Stimulated activated CD4-positive, alpha-beta T cell treated with anti-CD3 and anti-CD28 coated beads, TNF-alpha, amount 100 ng/mL, for 4 hours (primary cell): ENCODE measurements at places on chromosomes 1 and 21.

GRCh38 chr21:21963911-21964310 lies 965.7 kb downstream of the NCAM2 start:
- DNase-seq: no peak

GRCh38 chr1:244305776-244306341 lies 145.8 kb downstream of the ADSS2 start:
- no peak for DNase-seq

DNA sequence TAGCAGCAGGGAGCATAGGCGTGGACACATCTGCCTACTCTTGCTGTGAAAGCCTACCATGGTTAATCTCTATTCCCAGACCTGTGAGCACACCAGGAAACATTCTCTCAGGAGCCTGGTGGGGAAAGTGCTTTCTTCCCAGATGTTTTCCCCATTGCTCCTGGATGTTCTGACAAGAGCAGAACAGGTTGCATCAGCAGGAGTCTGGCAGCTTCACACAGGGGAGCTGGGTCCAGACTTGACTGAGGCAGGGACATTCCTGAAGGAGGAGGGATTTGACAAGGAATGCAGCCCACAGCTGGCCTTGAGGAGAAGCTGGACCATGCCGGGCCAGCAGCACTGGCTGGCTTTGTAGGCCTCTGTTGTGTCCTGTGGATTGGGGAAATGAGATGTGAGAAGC lies 21.0 kb upstream of the ARTN start:
- no peak for DNase-seq

DNA sequence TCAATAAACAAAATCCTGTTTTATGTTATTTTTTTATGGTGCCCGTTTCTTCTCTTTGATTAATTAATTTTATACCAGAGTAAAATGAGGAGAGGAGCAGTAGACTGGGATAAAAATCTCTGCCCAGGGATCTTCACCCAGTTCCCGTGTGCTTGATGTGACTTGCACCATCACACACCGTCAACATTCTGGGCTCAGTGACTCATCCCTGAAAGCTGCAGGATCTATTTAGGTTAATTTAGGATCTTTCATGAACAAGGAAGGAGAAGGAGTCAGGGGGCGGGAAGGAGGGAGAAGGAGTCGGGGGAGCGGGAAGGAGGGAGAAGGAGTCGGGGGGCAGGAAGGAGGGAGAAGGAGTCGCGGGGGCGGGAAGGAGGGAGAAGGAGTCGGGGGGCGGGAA lies 182.4 kb downstream of the SMYD3 start:
- no peak for DNase-seq

GRCh38 chr1:215482079-215482478 lies 85.0 kb upstream of the KCTD3 start:
- no peak for DNase-seq

GRCh38 chr1:232014941-232015340 lies 388.4 kb downstream of the DISC1 start:
- DNase-seq: no peak

- no peak for DNase-seq
These were observed 394.2 kb downstream of the VAV3 start for GRCh38 chr1:107570768-107571167.
